Stimulated activated CD4-positive, alpha-beta T cell treated with anti-CD3 and anti-CD28 coated beads, Interleukin-4, amount 100 ng/mL, for 4 hours (primary cell): ENCODE measurements at places on chromosomes 3 and 15.

- DNase-seq: no peak
These were observed 1546.5 kb downstream of the OTOL1 start for GRCh38 chr3:163043074-163043473.

DNA sequence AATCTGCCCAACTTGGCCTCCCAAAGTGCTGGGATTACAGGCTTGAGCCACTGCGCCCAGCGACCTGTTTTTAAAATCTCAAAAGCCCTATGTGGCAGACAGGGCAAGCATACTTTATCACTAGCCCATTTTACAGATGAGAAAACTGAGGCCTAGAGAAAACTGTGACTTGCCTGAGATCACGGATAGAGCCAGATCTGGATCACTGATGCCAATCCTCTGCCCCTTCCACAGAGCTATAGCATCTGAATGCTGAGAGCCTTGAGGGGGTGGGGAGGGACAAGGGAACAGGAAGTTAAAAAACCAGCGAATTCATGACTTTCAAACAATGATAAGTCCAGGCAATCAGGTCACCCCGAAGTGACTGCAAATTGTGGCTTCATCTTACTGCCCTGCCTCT is 7.3 kb downstream of the ANKRD63 start:
- no peak for DNase-seq

GRCh38 chr15:34366271-34367065 is 528 bp downstream of the LPCAT4 start:
- DNase-seq: peak; percentile 41

GRCh38 chr3:17354341-17354740 is 388.1 kb downstream of the TBC1D5 start:
- DNase-seq: no peak

DNA sequence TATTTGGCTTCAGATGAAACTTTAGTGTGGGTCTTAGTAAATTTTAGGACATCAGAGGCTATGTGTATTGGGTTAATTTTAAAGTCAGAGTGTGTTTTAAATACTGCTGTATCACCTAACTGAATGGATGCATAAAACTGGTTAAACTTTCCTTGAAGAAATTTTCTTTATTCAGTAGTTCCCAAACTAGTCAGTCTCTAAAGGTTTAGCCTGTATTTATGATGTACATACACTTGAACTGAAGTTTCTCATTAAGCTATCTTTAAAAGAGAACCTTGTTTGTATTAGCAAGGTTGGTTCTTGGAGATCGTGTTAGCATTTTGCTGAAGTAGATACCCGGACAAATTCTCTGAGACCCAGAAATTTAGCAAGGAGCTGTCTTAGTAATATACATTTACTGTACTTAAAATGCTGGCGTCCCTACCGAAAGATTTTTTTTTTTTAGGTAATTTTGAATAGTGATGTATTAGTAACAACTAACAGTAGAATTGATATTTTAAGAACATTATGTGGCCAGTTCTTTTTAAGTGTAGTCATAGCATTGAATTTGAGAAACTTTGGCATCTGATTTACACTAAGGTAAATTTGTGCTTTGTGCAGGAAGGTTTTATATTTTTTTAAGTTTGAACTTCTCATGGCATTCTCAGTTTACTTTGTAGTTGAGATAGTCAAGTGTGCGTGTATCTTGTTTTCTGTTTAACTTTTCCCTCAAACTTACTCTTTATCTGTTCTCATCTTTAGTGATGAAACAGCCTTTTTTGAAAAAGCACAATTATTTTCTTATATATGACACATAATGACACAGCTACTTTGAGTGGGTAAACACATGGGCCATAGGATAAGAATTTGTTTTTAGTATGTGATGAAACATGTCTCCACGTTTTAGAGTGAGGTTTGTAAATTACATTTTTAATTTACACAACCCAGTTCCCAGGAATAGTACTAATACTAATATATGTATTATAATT is 2.9 kb downstream of the DIPK2A start:
- no peak for DNase-seq

- DNase-seq: no peak
These were observed 245.3 kb downstream of the OCA2 start for GRCh38 chr15:27853624-27854455.

GRCh38 chr15:62026487-62027262 is 33.6 kb downstream of the VPS13C start:
- DNase-seq: no peak

- no peak for DNase-seq
These were observed 15.0 kb downstream of the PTH1R start for GRCh38 chr3:46892285-46893145.

GRCh38 chr3:25775936-25776335 is 7.3 kb downstream of the NGLY1 start:
- no peak for DNase-seq

DNA sequence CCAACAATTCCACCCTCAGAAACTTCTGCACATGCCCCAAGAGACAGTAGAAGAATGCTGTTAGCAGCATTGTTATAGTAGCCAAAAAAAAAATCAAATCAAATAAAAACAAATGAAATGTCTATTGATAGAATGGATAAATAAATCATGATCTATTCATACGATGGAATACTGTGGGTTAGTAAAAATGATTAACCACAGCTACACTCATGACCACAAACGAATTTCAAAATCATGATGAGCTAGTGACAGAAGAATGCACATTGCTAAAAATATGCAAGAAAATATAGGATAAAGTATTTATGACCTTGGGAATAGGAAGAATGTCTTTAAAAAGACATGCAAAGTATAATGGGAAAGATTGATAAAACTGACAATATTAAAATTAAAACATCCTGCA is 57.5 kb upstream of the ACAN start:
- no peak for DNase-seq

GRCh38 chr3:127097481-127097880 is 95.5 kb upstream of the PRR23E start:
- DNase-seq: no peak

DNA sequence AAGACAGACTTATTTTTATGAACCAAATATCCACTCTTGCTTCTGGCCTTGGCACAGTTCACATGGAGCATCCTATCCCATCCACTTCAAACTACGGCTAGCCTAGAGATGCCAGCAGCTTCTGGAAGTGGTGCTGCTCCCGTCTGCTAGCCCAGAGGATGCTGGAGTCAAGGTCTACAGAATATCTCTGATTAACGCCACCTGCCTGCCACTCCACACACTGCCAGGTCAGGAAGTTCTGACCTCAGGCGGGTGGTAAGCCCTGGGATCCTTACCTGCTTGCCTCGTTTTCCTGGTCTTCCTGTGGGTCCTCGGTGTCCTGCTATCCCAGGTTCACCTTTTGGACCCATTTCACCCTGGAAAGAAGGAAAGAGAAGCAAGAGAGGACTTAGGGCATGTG is 42.9 kb downstream of the EAF1 start:
- no peak for DNase-seq

GRCh38 chr3:15186101-15186476 is 20.0 kb upstream of the CAPN7 start:
- no peak for DNase-seq

DNA sequence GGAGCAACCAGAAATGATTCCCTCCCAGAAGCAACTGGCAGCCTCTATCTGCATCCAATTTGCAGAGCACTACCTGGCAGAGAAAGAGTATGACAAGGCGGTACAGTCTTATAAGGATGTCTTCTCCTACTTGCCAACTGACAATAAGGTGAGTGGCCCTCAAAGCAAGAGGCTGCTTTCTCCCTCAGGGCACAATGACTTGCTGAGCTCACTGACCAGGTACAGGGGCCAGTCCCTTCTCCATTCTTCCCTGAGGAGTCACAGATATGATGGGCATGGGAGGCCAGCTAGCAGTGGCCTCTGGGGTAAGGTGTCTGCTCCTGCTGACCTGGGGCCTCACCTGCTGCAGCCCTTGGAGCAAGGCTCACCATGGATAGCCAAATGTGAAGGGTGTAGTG is 20.3 kb downstream of the CSRNP1 start:
- no peak for DNase-seq

DNA sequence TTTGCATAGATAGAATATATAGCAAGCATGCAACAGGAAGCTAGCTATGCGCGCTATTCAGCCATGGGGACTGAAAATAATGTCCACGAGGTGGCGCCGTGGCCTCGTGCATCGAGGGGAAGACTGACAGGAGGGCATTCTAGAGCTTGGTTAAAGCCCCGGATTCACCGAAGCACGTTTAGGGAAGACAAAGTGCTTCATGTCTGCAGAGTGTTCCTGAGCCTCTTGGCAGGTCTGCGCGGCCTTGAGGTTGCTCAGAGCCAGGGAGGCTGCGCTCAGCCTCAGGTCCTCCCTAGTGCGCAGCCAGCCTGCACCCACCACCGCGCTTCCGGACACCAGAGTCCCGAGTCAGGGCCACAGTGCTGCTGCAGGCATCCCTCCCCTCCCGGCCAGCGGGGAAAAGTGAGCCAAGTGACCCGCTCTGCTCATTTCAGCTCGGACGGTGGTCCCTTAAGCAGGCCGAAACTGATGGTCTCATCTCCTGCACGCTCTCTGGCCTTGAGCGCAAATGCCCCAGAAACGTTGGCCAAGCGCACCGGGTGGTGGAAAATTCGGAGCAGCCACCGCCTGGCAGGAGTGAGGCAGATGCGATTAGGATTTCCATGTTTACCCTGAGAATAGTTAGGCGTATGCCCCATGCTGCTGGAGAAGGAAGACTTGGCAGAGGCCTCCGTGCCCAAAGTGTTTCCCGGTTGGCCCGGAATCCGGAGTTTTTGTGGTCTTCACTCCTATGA is 24.8 kb downstream of the GABRA5 start:
- peak; percentile 14 for DNase-seq

DNA sequence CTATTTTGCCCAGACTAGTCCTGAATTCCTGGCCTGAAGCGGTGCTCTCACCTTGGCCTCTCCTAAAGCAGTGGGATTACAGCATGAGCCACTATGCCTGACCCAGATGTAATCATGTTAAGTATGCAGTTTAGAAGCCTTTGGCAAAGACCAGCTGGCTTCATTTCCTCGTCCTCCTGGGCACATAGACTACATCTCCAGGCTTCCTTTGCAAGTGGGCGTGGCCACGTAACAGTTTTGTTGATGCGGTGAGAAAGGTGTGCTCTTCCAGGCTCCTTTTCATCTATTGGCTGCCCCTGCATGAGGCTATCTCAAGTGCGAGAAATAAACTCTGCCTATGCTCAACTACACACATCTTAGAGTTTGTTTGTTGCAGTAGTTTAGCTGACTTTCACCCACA is 13.0 kb downstream of the SV2B start:
- DNase-seq: no peak

- no peak for DNase-seq
These were observed 64.8 kb downstream of the ARIH1 start for GRCh38 chr15:72538931-72539330.

- DNase-seq: no peak
These were observed 476.2 kb upstream of the RASGRP1 start for GRCh38 chr15:39040861-39041260.

GRCh38 chr3:126277629-126278378 is 79.4 kb downstream of the KLF15 start:
- DNase-seq: no peak

- DNase-seq: peak; percentile 4
These were observed at the start of gene MAP3K13 for GRCh38 chr3:185362850-185363661. Gene MAP3K13 (plus strand): TSS chr3:185363136. CDS start chr3:185428582, 65,446 bp downstream.

GRCh38 chr3:80233576-80233975 is 465.8 kb upstream of the ROBO1 start:
- DNase-seq: no peak

DNA sequence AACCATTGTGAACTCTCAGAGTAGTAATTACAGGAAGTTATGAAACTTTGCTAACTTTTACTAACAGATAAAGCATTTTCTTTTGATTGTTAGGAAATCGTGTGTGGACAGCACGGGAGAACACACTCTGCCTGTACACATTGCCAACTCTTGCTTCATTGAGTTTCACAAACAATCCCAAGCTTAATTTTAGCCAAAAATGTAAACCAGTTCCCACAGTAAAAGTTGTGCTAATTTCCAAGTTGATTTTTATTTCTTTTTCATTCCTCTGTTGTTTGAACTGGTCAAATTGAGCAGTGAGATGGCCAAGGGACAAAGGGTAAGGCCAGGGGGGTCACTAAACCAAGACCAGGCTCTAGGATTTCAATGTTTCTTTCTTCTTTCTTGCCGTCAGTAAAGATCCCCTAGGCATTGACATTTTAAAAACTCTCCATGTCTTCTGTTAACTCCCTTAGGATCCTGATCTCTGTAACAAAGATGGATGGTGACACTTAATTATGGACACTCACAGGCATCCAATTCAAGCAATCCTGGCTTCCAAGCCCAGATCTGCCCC is 414.9 kb downstream of the RBMS3 start:
- no peak for DNase-seq

GRCh38 chr3:87298111-87298718 is 21.8 kb upstream of the POU1F1 start:
- DNase-seq: no peak

- DNase-seq: no peak
These were observed 32.5 kb downstream of the NAALADL2 start for GRCh38 chr3:174891524-174892203.

DNA sequence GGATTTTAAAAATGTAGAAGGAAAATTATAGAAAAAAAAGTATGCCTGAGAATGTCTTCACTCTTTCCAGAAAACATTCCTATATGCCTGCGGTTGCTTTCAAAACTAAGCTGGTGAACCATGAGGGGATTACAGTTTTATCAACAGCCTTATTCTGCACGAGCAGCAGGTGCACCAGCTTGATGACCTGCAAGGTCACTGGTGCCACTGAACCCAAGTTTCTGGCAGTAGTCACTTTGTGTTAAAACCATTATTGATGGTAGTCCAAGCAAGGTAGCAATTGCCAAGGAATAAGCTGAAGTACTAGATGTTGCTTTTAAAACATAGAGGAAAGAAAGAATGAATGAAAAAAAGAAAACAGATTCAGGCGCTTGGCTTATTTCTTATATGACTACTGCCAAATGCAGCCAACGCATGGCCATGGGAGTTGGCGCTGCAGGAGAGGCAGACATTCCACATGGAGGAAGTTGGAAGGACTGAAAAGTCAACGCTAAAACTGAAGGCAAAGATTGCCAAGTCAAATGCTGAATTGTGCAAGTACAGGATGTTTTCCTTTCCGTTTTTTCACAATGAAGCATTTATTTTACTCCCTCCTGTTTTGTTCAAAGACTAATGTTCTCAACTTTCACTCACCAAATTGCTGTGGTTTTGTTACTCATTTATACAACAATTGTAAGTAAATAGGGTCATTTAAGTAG is 601.4 kb downstream of the CADM2 start:
- no peak for DNase-seq

- no peak for DNase-seq
These were observed 6.7 kb downstream of the CGNL1 start for GRCh38 chr15:57382969-57383368.

GRCh38 chr15:28208583-28208982 is 109.5 kb upstream of the OCA2 start:
- no peak for DNase-seq

DNA sequence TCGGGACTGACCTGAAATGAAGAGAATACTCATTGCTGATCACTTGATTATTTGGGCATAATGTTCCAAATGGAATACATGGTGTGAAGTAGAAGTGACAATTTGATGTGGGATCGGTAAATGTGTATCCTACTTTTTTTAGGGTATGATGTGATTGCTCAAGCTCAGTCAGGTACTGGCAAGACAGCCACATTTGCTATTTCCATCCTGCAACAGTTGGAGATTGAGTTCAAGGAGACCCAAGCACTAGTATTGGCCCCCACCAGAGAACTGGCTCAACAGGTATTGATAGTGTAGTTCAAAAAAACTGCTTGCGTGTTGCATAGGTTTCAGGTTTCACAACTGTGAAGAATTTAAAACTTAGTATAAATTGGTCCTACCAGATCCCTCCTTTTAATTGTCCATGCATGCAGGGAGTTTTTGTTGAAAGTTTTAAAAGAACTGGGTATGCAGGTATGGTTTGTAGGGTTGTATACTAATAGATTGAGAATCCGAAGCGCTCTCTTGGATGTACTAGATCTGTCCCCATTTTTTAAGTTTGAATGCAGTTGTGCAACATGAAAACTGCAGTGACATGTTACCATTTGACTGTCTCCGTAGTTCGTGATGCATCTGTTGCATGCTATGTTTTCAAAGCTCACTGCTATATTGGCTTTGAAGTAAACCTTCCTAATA is 1.6 kb downstream of the EIF4A2 start:
- no peak for DNase-seq
